ENCODE measurements at places on chromosomes 4 and X. TPM values are rescaled to one million over a fixed set of nuclear protein-coding genes. Genes with fewer than 3 reads are reported as not detected.
A peak's percentile ranks its signal among the peaks of the same experiment; 100 is the strongest.

The SORBS2 gene
- total RNA-seq, result 1,443 TPM

DNA sequence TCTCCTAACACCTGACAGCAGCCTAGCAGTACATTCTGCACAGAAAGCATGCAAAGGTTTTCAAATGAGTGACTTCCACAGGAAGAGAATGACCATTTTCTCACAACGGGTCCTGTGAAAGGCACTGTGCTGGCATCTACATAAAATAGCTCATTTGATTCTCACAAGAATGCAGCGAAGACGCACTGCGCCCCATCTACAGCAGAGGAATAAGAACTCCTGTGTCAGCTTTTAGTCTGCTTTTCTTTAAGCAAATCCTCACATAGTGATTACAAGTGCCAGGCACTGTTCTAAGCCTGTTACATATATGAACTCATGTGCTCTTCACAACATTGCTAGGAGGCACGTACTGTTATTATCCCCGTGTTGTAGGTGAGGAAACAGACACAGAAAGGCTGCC, 62.5 kb downstream of the AFAP1 start:
- DNase-seq, result no peak

The CTAG1A gene
- total RNA-seq, result not detected

- DNase-seq, result no peak
These were observed 83.9 kb downstream of the POLA1 start for GRCh38 chrX:24777660-24778059.

The SSX4 gene
- total RNA-seq, result not detected

DNA sequence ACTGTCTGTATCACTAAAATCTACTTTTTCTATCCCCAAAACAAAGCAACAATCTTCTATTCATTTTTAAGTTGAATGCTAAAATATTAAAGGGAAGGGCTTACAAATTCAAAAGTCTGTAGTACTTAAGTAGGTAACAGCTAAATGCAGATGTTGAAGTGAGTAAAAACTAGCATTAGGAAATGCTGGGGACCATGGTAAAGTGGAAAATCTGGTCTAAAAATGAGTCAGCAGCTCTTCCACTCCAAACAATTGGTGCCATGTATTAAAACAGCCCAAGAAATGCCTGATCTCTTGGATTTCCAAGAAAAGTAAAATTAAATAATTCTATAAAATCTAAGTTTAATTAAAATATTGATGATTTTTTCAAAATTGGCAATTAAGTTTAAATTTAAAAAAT, 73.3 kb upstream of the PPP3CA start:
- no peak for DNase-seq

DNA sequence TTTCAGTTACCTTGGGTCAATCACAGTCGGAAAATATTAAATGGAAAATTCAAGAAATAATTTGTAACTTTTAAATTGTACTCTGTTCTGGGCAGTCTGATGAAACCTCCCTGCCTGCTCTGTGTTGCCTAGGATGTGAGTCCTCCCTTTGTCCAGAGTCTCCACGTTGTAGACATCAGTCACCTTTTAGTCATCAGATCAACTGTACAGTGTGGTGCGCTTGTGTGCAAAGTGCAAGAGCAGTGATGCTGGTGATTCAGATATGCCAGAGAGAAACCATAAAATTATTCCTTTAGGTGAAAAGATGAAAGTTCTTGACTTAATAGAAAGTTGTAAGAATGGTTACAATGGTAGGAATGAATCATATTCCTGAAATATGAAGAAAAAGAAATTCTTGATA, 1.4 kb downstream of the SPATA4 start:
- no peak for DNase-seq

DNA sequence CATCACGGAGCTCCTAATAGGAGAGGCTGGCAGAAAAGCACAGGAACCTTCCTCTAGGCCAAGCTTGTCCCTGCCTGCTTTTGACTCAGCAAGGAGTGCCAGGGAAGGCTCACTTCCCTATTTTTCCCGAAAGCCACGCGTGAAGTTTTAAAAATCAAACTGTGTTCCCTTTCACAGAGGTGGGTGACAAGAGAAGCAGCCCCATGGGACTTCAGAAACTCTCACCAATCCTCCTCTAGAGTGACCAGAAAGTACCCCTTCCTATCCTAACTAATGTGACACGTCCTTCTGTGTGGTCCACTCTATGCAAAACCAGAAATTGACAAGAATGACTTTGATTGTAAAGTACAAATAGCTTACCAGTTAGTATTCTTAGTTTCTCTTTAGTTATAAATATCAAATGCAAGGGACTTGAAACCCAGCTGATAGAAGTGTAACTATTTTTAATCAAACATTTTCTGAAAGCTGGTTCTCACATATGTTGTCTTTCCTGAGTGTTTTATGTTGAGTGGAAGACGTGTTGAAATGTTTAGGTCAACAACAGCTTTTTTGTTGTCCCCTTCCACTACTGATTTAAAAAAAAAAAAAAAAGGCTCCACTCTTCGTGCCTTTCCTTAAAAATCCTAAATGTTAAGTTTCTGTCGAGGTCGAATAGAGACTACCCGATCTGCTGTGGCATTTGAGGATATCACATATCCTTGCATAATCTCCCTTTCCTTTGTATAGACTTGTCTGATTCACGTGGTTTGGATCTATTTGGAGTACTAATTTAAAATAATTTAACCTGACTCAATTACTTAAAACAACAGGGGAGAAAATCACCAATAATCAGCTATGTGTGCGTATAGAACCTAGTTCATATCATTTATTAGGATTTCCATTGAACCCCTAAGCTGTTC, 42.1 kb downstream of the NFKB1 start:
- no peak for DNase-seq

The FAM241A gene
- total RNA-seq, result 6.6 TPM

DNA sequence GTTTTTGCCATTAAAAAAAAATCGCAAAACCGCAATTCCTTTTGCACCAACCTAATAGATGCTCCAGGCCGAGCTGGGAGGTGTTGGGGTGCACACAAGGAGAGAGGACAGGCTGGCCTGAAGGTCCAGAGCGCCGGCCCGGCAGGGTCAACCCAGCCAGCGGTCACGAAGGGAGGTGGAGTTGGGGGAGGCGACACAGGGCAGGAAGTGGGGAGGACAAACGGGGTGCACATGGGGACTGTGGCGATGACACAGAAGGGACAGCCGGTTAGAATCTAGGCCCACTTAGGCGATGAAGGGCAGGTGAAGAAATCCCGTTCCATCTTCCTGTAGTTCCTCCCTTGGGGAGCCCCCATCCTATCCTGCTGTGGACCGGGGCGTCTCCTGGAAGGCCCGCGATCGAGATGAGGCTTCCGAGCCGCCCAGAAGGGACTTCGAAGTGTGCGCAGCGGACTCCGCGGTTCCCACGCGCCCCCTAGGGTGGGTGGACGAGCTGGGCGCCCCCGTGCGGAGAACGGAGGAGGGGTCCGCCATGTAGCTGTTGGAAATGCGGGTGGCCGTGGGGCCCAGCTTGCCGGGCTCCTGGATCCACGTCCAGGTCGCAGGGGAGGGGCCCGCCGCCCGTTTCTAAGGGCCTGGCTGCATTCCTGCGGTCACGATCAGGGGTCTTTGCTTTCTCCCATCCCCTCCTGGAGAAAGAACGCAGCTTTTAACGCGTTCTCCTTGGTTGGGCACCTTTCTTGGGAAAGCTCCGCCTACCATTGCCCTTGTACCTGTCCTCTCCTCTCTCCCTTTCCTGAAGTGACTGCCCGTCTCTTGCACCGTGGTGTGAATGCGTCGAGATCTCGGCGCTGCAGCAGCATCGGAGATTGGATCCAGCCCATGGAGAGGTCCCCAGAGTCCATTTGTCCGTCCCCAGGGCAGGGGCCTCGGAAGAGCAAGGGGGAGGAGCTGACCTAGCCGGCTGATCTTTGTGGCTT, 17.0 kb upstream of the HPF1 start:
- peak; percentile 68 for DNase-seq

- DNase-seq, result no peak
These were observed 61.3 kb downstream of the STOX2 start for GRCh38 chr4:183966371-183966770.

DNA sequence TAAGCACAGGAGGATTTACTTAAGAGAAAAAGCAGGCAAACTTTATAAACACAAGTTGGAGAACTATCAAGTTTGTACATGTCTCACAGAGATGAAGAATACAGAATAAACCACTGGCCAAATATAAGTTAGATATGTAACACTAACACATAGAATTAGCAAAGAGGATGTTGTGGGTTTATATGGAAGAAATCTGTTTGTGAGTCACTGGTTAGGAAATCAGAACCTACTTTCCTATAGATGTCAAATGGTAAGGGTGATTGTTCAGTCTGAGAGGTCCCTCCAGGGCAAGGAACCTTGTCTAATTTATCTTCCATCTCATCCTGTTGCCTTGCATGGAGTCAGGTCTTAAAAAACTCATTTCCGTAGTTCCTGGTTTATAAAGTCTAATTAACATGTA, 14.8 kb upstream of the ART3 start:
- DNase-seq, result no peak

The SPATA18 gene
- total RNA-seq, result 2.0 TPM

DNA sequence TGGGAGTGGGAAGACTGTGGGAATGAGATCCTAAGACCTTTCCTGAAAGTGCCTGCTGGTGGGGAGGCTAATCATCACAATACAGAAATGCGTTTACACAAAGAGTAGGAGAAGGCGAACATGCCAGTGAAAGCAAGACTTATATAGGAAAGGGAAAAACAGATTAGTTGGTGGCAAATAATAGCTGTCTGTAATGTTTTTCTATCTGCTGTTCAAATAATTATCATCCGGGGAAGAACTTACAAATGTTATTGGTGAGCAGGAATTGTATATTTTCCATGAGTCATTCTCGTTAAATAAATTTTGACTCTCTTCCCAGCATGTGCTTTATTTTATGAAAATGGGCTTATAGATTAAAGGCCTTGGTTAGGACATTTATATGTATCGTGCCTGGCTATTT, 196.5 kb downstream of the ARHGAP10 start:
- DNase-seq, result no peak

The NUDT10 gene
- total RNA-seq, result not detected

DNA sequence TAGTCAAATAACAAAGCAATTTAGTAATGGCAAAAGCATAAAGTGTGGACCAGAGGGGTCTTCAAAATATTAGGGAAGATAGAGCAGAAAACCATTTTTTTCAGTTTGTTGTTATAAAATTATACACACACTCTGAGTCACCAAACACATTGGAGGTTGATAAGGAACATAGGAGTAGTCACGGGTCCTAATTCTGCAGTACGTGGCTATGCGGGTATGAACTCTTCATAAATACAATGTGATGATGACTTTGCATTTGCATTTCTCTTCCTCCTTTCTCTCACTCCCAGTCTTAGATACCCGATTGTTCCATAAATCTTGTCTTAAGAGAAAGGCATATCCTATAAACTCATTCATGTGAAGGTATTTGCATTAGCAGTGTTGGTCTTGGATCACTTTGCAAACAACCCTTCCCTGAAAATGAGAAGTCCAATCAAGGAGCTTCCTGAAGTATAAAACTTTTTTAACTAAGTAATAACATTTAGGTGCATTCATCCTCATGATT, 223.6 kb downstream of the PALLD start:
- DNase-seq, result no peak

DNA sequence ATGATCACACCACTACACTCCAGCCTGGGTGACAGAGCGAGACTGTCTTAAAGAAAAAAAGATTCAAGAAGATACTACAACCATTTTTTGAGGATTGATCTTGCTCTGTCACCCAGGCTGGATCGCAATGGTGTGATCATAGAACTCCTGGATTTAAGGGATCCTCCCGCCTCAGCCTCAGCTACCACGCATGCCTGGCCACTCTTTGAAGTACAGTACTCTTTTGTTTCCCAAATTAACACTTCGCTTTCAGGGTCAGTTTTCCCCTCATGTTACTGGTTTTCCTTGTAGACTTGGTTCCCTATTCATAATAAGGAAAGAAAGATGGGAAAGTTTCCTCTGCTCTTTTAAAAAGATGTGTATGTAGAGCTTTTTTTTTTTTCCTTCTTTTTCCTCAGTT, 34.3 kb downstream of the FHIP1A start:
- no peak for DNase-seq

The GUCY1B1 gene
- 16.3 TPM for total RNA-seq

The DCLK2 gene
- 13.5 TPM for total RNA-seq

The TRPC3 gene
- total RNA-seq, result 0.14 TPM

DNA sequence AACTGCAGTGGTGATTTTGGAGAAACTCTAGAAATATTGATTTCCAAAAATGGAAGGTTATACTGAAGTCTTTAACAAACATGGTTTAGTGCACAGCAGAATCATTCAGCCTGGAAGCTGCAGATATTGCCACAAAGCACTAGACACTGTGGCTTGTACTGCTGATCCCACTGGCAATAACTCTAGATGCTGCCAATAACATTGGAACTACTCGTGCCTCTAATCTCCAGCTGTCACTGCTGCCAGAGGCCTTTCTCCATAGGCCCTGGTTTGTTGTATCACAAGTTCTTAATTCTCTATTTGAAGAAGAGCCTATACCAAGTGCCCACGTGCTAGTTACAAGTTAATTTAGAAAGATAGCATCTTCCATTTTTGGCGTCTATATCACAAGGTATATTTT, 19.3 kb downstream of the DMP1 start:
- no peak for DNase-seq

- no peak for DNase-seq
These were observed 443.2 kb upstream of the FRG1 start for GRCh38 chr4:189497516-189497915.

The CENPI gene
- total RNA-seq, result 0.93 TPM

DNA sequence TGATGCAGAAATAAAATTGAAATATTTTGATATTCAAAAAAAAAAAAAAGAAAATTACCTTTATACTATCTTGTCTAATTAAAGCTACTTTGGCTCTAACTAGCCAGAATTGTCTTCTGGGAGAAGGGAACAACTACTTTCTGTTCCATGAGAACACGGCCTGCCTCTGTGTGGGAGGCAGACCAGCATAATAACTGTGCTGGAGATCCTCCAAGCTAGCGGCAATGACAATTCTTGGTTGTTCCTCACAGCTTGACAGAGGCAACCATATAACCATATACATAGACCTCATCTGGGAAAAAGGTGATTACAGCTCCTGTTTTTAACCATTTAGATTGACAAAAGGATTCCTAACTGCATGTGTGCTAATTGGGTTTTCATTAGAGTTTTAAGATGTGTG, 95.7 kb downstream of the RBMX2 start:
- DNase-seq, result no peak

GRCh38 chr4:8101213-8102075, 57.2 kb downstream of the ABLIM2 start:
- DNase-seq, result no peak
